ENCODE measurements at places on chromosomes 7 and 10.

- peak; percentile 47 for DNase-seq
These were observed 3.1 kb downstream of the CPA1 start for GRCh38 chr7:130383187-130383980.

- DNase-seq: no peak
These were observed 499.7 kb downstream of the CALN1 start for GRCh38 chr7:71912476-71912875.

DNA sequence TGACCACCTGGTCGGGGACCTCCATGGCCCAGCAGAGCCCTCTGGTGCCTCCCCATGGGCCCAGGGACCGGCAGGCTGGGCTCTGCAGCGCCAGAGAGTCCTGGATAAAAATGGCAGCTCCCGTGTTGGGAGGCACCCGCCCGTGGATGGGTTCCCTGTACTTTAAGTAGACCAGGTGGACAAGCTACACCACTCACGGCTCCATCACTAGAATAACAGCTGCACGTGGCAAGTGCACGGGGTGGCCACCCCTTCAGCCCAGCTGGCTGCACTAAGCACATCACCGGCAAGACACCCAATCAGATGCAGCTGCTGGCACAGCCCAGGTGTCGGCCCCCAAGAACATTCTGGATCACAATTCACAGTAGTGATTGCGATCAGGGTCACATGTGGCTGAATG is 69.8 kb downstream of the DIP2C start:
- no peak for DNase-seq

DNA sequence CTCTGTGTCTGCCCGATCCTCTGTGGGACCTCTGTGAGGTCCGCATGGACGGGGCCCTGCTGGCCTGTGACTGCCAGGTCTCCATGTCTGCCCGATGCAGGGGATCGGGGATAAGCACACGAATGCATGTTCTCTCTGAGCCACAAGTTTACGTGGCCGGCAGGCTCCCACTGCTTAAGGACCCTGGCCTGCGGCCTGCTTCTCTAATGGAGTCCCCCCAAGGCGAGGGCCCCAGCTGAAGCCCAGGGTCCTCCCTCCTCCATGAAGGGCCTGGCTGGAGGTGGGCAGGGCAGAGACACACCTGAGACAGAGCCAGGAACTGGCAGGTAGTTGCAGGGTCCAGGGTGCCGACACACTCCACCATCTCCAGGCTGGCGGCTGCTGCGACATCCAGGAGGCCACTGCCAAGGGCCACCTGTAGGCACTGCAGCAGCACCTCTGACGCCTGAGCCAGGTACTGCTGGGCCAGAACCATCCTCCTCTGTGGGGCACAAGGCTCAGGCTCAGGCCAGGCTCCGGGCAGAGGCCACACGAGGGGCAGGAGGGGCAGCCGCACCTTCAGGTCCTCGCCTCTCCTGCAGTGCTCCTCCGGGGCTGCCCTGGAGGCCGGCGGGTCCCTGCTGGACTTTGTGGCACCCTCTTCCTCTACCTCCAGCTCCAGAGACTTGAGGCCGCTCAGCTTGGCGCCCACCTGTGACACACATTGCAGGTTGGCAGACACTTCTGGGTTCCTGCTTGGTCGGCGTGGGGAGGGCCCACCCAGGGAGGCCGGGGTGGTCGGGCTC is 60.9 kb upstream of the NKX6-2 start:
- DNase-seq: peak; percentile 39
